ENCODE measurements at places on chromosomes 16 and 17.
A peak's percentile ranks its signal among the peaks of the same experiment; 100 is the strongest.

- DNase-seq = no peak
Observed at GRCh38 chr16:68369697-68370580, 59.1 kb downstream of the PRMT7 start.

DNA sequence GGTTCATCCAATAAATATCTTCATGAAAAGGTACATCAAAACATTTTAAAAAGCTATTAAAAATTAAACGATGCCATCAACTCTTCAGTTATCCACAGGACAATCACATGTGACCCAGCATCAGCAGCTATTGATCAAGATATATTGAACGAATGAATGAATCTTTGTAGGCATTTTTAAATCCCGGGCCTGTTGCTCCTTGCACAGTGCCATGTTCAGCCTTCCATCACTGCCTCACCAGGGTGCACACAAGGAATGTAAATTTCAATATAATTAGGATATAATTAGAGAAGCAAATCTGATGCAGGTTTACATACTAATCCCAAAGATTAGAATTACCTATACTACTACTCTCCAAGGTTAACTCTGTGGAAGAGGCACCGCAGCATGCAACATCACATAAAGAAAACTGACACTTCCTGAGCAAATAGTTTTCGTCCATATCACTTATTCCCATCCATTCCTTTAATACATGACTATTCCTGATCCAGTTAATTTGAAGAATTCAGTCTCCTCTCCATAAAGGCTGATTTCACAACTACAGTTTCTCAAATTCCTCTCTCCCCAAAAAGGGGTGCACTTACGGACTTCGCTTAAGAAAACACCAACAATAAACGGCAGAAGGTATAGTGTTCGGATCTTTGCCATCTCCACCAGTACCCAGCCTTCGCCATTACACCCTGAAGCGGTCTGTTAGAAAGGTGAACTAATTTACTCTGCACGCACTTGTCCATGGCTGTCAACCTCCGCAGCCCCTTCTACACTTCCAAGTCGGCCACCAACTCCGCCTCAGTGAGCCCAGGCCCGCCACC lies 938 bp downstream of the NCOR1 start:
- DNase-seq = no peak

GRCh38 chr17:29238133-29238850 lies 8.4 kb upstream of the CRYBA1 start:
- DNase-seq = no peak

DNA sequence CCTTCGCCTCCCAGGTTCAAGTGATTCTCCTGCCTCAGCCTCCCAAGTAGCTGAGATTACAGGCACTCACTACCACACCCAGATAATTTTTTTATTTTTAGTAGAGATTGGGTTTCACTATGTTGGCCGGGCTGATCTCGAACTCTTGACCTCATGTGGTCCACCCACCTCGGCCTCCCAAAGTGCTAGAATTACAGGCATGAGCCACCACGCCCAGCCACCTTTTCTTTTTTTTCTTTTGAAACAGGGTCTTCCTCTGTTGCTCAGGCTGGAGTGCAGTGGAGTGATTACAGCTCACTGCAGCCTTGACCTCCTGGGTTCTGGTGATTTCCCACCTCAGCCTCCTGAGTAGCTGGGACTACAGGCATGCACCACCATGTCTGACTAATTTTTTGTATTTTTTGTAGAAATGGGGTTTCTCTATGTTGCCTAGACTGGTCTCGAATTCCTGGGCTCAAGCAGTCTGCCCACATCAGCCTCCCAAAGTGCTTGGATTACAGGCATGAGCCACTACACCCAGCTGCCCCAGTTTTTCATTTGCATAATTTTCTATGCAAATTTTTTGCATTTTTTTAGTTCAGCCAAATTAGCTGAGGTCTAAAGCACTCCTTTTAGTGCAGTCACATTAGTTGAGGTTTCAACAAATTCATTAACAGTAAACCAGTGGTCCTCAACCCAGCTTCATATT lies 11.3 kb downstream of the WWP2 start:
- DNase-seq = no peak

DNA sequence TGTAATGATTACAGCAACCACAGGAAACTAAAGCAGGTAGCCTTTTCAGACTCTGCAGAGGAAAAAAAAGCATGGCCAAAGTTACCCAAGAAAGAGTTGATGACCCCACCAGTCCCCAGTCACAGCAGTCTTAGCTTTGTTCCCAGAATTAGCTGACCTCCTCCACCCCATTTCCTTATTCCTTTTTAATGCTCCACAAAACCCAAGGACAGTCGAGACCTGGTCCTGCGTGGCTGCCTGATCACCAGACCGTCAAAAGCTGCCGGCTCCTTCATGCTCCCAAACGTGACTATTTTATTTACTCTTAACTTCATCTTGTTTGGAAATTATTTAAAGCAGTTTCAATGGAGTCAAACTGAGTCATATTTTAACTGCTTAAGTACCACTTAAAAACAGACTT lies 28.7 kb upstream of the MED9 start:
- DNase-seq = no peak

- no peak for DNase-seq
Observed at GRCh38 chr17:50817838-50818237, 17.5 kb upstream of the WFIKKN2 start.

DNA sequence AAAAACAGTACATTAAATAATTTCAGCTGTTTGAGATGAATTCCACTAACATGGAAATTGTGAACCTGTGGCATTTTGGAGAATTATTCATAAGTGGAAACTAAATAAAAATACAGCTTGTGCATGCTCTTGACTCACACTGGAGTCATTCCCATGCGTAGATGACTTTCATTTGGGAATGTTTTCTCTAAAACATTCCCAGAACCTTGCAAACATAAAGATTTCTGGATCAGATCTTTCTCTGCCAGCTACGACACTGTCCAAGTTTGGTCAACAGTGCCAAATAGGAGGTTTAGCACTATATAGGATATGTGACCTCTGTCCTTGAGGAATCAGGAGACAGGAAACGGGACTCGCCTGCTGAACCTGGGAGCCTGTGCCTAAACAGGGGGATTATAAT lies 400.9 kb downstream of the SLC39A11 start:
- no peak for DNase-seq

GRCh38 chr17:740240-741017 lies 8.0 kb downstream of the TLCD3A start:
- DNase-seq = no peak

GRCh38 chr17:48753794-48754499 lies 25.4 kb upstream of the HOXB13 start:
- DNase-seq = no peak

- DNase-seq = no peak
Observed at GRCh38 chr17:71593078-71593477, 527.7 kb upstream of the SOX9 start.

DNA sequence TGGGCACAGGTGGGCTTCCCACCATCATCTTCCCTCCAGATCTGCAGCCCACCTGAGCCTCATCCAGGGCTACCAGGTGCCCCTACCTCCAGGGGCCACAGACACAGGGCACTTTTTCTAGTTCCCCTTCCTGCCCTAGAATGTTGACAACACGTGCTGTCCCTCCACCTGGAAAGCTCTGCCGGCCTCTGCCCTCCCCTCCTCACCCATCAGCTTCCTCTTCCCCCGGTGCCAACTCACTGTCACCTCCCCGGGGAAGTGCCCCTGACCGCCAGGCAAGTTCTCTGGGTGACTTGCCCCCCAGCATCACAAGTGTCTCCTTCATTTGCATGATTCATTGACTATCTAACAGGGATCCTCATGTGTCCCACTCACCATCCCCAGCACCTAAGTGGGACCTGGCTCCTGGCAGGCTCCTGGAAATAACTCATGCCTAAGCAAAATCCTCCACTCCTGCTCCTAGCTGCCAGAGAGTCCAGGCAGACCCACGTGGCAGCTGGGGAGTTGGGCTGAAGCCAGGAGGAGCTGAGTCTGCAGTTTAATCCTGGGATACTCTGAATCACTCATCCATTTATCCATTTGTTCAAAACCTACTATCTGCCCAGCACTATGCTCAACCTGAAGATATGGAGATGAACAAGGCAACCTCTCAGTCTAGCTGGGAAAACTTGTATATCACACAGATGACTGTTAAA lies 304.4 kb downstream of the FOXL1 start:
- DNase-seq = no peak

DNA sequence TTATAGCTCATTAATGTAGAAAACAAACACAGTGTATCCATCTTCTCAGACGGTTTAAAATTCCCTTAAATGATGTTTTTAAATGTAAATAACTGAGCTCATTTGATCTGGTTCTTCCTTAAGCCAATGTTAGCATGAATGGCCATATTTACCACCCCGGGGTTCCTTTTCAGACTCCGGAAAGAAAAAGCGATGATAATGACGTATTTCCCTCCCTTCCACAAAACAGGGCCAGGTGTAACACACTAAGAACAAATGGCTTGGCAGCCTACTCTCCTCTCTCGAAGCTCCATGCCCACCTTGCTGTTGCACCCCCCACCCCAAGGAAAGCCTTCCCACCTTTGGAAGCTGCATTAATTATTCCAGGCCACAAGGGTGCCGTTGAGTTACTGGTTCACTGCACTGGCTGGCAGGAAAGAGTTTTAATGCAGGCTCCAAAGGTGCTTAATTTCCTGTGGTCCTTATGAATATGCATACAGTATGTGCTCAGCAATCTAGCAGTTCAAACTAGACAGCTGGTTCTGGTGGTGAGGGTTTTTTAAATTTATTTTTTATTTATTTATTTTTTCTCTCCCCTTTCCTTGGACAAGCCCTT lies 378.9 kb downstream of the WWOX start:
- DNase-seq = no peak

- no peak for DNase-seq
Observed at GRCh38 chr16:27444015-27444414, 42.0 kb downstream of the IL21R start.

DNA sequence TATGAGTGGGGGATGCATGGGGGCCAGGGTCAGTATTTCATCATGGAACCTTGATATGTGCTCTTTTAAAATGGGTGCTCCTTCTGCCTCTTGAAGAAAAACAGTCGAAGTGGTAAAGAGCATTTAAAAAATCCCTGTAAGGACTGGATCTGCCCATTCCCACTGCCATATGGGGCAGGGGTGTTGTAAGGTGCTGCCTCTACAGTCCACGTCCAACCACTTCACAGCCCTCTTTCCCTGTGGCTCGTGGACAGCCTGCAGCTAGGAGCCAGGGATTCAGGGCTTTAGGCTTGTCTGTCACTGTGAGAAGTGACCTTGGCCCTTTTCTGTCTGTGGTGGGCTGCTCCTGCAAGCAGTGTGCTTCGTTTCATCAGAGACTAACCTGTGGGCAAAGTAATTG lies 44.3 kb downstream of the IGF2BP1 start:
- DNase-seq = no peak

DNA sequence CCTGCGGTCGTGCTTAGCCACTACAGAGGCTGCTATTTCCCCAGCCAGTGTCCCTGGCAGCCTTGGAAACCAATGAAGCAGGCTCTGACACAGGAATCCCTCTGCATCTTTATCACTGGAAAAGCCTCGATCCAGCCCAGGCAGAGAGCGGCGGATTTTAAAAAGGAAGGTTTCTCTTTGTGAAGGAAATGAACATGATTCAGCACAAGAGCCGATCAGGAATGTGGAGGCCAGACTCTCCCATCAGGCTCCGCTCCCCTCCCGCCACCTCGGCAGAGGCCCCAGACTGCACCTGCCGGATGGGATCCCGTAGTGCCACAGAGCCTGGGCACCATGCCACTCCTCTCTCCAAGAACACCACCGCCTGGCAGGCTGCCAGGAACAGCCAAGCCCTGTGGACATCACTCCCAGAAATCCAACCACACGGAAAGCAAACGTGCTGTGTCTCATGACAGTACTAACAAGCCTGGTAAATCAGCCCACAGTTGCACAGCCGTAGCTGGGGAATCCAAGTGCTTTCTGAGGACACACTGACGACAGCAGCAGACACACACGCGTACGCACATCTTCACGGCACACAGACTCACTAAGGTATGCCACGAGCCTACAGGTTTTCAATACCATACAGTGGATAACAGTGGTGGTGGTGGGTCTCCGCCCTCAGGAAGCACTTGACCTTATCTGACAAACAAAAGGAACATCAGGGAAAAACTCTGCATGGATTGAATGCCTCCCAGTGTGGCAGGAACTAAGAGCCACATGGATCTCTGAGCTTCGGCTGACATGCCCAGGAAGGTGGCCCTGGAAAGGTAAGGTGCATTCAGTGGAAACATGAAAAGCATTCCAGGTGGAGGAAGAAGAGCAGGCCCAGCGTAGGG lies 5.4 kb downstream of the LRRC75A start:
- no peak for DNase-seq

DNA sequence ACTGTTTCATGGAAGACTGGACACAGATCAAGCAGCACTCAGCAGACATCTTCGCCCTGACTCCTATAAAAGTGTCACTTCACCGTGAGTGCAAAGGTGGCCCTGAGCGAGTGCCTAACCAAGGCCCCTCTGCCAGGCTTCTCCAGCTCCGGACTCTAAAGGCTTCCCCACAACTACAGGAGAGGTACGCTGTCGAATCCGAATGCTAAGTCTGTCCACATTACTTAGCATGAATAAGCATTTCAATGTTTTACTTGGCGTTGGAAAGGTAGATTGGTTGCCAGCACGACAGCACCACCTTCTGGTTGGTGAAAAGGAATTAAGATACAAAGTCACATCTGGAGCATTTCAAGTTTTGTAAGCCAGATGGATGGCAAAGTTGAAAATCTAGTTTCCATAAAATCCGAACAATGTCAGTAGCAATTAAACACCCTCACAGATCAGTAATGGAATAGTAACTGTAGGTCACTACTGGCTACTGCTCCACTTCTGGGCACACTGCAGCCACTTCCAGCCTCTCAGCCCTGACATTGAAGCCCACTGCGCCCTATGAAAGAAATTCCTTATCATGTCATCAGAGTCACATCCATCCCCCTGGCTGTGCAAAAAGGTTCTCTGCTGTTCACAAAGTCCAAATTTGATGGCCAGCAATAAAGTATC lies 100.9 kb downstream of the PARN start:
- peak; percentile 21 for DNase-seq

DNA sequence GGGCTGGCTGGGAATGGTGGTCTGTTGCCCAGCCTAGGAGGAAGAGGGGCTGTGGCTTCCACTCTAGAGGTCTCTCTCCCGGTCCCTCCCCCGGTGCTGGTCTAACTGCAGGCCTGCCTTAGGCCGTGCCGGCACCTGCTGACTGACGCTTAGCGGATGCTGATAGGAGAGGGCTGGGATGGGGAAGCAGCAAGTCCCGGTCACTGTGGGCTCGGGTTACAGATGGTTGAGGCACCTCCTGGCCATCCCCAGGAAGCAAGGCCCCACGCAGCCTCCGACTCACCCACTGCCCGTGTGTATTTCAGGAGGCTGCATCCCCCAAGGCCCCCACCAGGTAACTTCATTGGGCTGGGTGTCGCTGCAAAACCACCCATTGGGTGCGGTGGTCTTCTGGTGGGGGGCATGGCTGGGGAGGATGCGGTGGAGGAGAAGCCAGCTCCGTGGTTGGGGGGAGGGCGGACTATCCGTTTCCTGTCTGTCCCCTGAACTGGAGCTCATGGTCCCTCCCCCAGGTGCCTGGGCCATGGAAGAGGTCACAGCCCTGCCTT lies 278.9 kb downstream of the SEC14L1 start:
- no peak for DNase-seq

GRCh38 chr17:75502721-75503329 lies 12.5 kb downstream of the CASKIN2 start:
- DNase-seq = no peak

GRCh38 chr16:49660626-49661025 lies 195.3 kb downstream of the ZNF423 start:
- no peak for DNase-seq

Data from effector CD8-positive, alpha-beta T cell (primary cell).